ENCODE measurements at places on chromosomes 6 and 20.

DNA sequence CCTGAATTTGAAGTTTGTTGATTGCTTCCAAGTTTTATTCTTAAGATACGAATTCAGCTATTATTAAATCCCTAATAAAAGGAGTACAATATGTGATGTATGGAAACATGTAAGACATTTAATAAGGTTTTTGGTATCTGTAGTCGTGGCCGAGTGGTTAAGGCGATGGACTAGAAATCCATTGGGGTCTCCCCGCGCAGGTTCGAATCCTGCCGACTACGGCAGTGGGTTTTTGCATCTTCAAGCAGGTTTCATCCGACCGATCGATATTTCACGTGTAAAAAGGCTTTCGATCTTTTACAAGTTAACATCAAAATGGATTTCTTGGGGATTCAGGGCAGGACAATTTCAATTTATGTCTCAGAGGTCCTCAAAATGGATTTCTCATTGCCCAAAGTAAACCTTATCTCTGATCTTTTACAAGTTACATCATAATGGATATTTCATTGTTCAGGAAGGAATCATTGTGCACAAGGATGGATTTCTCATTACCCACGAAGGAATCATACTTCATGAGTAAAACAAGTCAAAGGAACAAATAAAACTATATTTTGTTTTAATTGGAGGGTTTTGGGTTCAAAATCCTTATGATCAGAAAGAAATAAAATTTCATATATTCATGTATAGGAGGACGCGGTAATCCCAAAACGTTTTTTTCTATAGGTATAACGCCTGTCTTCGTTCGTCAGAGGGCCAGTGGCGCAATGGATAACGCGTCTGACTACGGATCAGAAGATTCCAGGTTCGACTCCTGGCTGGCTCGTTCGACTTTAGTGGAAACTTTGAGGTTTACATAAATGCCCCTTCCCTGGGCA is 37.3 kb upstream of the BTN3A2 start:
- DNase-seq, result peak; percentile 49

DNA sequence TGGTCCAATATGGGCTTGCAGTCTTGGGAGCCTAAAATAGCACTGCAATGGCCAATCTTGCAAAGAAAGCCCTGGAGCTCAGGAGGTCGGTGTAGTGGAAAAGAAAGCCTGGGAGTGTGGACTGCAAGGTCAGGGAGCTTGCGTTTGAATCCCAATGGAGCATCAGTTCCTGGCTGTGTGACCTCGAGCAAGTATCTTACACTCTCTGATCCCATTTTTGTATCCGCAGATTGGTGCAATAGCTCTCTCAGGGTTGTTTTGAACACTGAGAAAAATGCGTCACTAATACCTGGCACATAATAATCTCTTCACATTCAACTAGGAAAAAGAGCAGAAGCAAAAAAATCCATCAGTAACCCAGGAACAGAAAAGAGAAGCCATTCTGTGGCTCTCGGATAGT is 7.3 kb downstream of the PMEPA1 start:
- no peak for DNase-seq

DNA sequence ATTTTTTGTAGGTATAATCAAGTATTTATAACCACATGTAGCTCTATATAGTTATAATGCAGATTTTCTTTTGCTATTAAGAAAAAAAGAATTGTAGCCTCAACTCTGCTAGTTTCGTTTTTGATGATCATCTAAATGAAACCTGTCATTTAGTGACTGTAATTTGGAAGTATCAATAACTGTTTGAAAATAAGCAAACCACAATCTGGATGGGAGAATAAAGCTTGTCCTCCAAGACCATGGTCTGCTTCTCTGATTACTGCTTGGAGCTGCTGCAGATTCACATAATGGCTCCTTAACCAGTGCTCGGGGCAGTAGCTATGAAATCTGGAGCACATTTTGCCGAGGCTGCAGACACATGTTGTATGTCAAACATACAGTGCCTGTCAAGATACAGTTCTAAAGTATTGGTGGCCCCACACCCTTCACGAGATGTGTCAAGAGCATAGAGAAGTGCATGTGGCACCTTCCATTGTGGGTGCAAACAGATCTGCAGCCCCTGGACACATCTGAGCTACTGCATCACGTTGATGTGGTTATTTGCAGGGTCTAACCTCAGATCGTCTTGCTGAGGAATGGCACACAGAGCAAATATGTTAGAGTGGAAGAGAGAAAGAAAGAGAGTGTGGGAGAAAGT is 255.7 kb upstream of the SUPT3H start:
- DNase-seq, result no peak

DNA sequence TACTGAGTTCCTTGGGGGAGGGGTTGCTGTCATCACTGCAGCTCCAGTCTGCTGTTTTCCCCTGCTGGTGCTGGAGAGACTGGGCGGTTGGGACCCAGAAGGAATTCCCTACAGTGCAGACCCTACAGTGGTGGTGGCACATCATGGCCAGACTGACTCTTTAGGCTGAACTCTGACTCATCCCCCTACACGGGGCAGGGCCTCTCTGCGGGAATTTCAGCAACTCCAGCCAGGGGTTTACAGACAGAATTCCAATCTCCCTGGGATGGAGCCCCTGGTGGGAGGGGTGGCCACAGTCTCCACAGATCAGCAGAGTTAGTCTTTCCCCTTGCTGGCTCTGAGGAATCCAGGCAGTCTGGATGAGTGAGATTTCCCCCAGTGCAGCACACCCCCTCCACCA is 46.9 kb upstream of the MAPK13 start:
- DNase-seq, result no peak

GRCh38 chr6:5946181-5946580 is 60.5 kb downstream of the NRN1 start:
- DNase-seq, result no peak

DNA sequence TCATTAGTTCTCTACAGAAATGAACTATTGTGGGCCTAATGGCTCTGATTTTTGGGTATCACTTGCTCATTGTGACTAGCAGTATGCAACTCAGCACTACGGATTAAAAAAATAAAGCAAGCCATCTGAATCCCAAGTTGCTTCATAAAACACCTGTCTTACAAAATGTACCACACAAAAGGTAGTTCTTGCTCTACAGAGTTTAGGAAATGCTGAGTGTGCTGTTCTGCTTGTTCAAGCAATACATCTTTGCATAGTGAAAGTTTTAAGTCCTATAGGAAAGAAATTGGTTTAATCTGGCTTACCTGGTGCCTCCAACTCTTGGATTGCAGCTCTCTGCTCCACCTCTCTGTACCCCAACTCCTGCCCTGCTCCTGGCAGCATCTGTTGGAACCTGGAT is 266.7 kb upstream of the AGPAT4 start:
- DNase-seq, result no peak

DNA sequence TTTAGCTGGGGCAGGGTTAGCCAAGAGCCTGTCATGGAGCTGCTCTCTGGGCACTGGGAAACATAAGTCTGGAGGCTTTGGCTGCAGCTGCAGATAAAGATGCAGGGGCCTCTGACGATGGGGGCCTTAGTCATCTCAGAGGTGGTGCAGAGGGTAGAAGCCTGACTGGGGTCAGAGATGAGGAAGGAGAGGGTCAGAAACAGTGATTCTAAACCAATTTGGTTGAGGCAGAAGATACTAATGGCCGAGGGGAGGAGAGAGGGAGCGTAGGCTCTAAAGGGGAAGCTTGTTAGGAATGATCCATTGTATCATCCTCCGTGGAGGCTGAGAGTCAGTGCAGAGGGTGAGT is 33.8 kb downstream of the PLEKHG1 start:
- no peak for DNase-seq

DNA sequence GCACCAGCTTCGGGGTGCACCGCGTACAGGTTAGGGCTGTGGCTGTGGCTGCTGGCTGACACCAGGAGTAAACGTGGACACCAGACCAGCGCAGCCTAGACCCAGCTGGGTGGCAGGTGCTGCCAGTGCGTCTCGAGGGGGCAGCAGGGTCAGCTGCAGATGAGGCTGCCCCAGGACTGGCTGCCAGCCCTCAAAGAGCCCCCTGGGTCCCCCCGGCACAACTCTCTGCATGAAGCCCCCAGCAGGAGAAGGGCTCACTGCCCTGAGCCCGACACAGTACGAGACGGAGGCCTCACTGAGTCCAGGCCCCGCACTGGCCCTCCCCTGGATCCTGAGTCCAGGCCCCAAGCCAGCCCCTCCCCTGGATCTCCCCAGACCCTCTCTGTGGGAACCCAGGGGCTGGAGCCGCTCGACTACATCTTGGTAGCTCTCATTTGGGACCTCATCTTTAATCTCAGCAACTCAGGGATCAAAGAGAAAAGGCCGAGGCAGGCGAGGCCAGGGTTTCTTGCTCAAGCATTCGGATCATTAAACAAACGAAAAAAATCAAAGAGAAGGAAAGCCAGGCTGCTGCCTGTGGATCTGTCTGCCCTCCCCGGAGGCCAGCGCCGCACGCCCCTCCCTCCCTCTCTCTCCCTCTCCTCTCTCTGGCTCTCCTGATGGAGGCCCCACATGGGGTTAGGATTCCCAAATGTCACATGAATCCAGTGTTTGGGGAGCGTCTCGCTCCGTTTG is 7.0 kb upstream of the NKAIN4 start:
- no peak for DNase-seq

GRCh38 chr6:107843400-107843799 is 19.3 kb upstream of the SCML4 start:
- no peak for DNase-seq

DNA sequence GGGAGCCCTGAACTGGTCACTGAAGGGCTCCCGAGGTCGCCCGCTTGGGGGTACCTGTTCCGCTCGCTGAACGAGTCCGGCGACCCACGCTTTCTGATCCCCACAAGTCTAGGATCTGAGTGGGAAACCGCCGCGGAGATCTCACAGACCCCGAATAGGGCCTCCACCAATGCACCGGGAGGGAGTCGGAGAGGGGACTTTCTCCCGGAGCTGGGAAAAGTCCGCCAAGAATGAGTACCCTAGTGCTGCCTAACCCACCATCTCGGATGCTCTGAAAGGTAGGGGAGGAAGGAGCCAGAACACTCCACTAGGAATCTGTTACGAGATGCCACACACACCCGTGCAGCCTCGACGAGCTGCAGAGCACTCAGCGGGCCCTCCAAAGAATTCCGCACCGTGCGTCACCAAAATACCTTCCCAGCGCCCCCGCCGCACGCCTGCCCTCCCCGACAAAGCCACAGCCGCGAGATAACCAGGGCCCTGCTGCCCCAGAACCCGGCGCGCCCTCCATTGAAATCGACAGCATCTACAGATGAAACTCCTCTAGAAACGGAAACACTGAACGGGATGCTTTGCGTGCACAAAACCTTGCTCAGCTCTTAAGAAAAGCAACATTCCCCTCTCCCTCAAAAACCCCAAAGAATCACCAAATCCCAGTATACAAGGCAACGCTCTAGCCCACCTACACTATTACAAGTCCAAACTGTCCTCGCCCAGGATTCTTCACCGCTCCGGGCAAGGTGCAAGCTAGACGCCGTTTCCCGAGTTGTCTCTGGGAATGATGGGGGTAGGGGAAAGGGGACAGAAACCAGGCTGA is 686 bp downstream of the COL12A1 start:
- DNase-seq, result no peak

DNA sequence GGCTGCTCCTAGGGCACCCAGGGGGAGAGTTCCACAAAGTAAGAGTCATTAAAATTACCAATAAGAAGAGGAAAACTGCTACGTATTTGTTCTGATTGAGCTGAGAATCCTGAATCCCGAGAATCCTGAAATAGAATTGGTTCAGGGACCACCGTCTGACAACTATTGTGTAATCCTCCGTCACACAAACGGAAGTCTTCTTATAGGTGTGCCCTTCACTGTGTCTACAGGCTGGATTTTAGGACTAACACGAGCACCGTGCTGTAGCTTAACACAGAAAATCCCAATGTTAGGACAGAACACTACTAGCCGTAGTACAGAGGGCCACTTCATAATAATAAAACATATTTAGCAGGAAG is 50.6 kb upstream of the RNF182 start:
- no peak for DNase-seq

Data from bone marrow (tissue), 2 donors.